Smooth muscle cell of the umbilical artery (primary cell): ENCODE measurements at places on chromosomes 12 and 14. TPM values are rescaled to one million over a fixed set of nuclear protein-coding genes. Genes with fewer than 3 reads are reported as not detected.

The ARPC3 gene
- 271 and 280 TPM in 2 replicates for total RNA-seq

The RAD9B gene
- under 0.01 and 0.78 TPM in 2 replicates for total RNA-seq

The CHPT1 gene
- total RNA-seq, result 38.1 and 41.9 TPM in 2 replicates

The STYK1 gene
- 1.6 TPM in 1 of 2 replicates, not detected in the other for total RNA-seq

The KRT77 gene
- total RNA-seq, result not detected in 2 replicates

The LAG3 gene
- total RNA-seq, result 0.05 TPM in 1 of 2 replicates, not detected in the other

The OTX2 gene
- total RNA-seq, result not detected in 2 replicates

The TAOK3 gene
- 41.3 and 52.7 TPM in 2 replicates for total RNA-seq

The KRT71 gene
- not detected in 2 replicates for total RNA-seq

The NEUROD4 gene
- not detected in 2 replicates for total RNA-seq

The RAD52 gene
- total RNA-seq, result 17.5 and 19.7 TPM in 2 replicates

The NPFF gene
- total RNA-seq, result not detected in 2 replicates

The SPIC gene
- not detected in 2 replicates for total RNA-seq

The PIANP gene
- total RNA-seq, result 0.23 and 0.30 TPM in 2 replicates

The PDE3A gene
- 0.46 and 2.7 TPM in 2 replicates for total RNA-seq

The AP4S1 gene
- 5.9 and 6.3 TPM in 2 replicates for total RNA-seq

The RPL10L gene
- not detected in 2 replicates for total RNA-seq

The NANOG gene
- total RNA-seq, result not detected in 2 replicates

The KCNJ8 gene
- 1.8 and 6.2 TPM in 2 replicates for total RNA-seq

The RHNO1 gene
- 16.1 and 17.2 TPM in 2 replicates for total RNA-seq

The OAS2 gene
- 0.18 and 0.30 TPM in 2 replicates for total RNA-seq

The ANP32D gene
- not detected in 2 replicates for total RNA-seq

The HCAR2 gene
- not detected in 2 replicates for total RNA-seq

The ACOT2 gene
- 25.4 and 40.7 TPM in 2 replicates for total RNA-seq

The WSCD2 gene
- total RNA-seq, result not detected in 2 replicates

The CCDC175 gene
- total RNA-seq, result not detected in 2 replicates

The IGF1 gene
- total RNA-seq, result under 0.01 TPM in 1 of 2 replicates, not detected in the other

The NTS gene
- total RNA-seq, result 14.6 and 34.0 TPM in 2 replicates

The WNT5B gene
- 39.5 and 89.6 TPM in 2 replicates for total RNA-seq

The DPPA3 gene
- total RNA-seq, result not detected in 2 replicates

The RNASE4 gene
- 19.6 and 23.4 TPM in 2 replicates for total RNA-seq

The KRT78 gene
- total RNA-seq, result not detected in 2 replicates

The PDZRN4 gene
- total RNA-seq, result under 0.01 TPM in 1 of 2 replicates, not detected in the other

The RPGRIP1 gene
- total RNA-seq, result not detected in 2 replicates

The CCDC60 gene
- total RNA-seq, result not detected in 2 replicates

The HCAR1 gene
- total RNA-seq, result not detected in 2 replicates

The ST8SIA1 gene
- total RNA-seq, result under 0.01 TPM in 1 of 2 replicates, not detected in the other

The ACVRL1 gene
- 3.9 and 4.4 TPM in 2 replicates for total RNA-seq

The OR9K2 gene
- total RNA-seq, result not detected in 2 replicates

The NELL2 gene
- total RNA-seq, result 1.5 TPM in 1 of 2 replicates, not detected in the other

The DERA gene
- 27.3 and 31.5 TPM in 2 replicates for total RNA-seq

The RACGAP1 gene
- 13.7 and 41.1 TPM in 2 replicates for total RNA-seq

The KLHDC1 gene
- 2.0 and 3.6 TPM in 2 replicates for total RNA-seq

The KRT3 gene
- total RNA-seq, result not detected in 2 replicates

The SLC6A12 gene
- under 0.01 TPM in 1 of 2 replicates, not detected in the other for total RNA-seq

The BCL2L14 gene
- not detected in 2 replicates for total RNA-seq

The DYNC1H1 gene
- 558 and 1,513 TPM in 2 replicates for total RNA-seq

The PLEK2 gene
- total RNA-seq, result 8.9 and 17.9 TPM in 2 replicates

The KICS2 gene
- 5.6 and 8.4 TPM in 2 replicates for total RNA-seq
